ENCODE measurements at places on chromosomes 2 and 18.

DNA sequence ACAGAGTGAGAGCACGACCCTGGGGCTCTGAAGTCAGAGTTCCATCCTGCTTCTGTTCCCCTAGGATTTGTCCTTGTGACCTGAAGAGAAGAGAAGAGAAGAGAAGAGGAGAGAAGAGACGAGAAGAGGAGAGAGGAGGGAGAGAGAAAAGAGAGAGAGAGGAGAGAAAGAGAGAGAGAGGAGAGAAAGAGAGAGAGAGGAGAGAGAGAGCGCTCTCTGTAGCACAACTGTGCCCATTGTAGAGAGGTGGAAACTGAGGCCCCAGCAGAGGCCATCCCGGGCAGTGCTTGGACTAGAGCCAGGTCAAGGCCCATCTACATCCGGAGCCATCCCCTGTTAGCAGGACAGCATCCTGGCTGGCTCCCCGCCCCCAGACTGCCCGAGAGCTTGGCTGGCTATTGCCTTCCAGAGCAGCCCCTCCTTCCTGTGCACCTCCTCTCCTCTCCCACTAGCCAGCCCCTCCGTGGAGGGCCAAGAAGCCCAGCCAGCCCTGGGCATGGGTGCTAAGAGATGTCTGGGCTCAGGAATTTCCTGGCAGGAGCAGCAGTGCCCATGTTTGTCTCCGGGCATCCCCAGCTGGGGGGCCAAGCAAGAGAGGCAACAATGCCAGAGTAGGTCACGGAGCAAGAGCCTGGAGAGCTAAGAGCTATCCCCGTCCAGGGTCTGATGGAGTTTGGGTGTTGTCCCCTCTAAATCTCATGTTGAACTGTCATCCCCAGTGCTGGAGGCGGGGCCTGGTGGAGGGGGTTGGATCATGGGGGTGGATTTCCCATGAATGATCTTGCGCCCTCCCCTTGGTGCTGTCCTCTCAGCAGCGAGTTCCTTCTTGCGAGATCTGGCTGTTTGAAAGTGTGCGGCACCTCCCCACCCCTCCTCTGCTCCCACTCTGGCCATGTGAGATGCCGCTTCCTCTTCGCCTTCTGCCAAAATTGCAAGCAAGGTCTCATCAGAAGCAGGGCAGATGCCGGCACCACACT is 18.2 kb upstream of the GPR55 start:
- no peak for DNase-seq

GRCh38 chr2:23561088-23561487 is 176.1 kb downstream of the KLHL29 start:
- no peak for DNase-seq

GRCh38 chr2:151979694-151980093 is 119.2 kb downstream of the CACNB4 start:
- no peak for DNase-seq

DNA sequence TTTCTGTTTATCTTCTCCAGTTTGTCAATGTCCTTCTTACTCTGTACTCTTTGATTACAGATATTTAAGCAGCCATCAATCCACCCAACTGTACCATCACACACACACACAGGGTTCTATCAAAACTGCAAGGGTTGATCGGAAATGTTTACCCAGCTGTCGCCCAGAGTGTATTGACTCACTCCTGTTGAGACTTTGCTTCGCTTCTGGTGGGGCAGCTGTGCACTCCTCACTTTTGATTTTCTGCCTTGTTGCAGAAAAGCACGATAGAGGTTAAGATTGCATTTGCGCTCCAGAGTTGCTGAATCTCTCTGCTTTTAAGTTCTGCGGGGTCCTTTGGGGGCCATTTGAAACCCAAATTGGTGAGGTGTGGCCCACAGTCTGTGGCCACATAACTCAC is 216.2 kb downstream of the SETBP1 start:
- DNase-seq: peak; percentile 44

DNA sequence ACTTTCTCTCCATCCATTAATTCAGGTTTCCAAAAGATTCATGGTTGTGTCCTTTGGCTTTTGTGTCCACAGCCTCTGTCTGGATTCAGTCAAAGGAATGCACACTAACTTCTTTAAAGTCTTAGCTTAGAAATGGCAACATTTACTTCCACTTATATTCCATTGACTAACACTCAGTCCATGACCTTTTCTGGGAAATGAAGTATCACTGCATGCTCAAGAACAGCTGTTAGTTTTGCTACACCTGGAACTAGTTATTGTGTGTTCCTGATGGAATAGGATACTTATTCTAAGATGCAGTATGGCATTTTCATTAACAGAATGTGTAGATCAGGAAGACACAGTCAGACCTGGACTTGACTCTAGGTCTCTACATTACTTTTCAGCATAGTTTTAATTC is 88.8 kb downstream of the KYNU start:
- DNase-seq: no peak

DNA sequence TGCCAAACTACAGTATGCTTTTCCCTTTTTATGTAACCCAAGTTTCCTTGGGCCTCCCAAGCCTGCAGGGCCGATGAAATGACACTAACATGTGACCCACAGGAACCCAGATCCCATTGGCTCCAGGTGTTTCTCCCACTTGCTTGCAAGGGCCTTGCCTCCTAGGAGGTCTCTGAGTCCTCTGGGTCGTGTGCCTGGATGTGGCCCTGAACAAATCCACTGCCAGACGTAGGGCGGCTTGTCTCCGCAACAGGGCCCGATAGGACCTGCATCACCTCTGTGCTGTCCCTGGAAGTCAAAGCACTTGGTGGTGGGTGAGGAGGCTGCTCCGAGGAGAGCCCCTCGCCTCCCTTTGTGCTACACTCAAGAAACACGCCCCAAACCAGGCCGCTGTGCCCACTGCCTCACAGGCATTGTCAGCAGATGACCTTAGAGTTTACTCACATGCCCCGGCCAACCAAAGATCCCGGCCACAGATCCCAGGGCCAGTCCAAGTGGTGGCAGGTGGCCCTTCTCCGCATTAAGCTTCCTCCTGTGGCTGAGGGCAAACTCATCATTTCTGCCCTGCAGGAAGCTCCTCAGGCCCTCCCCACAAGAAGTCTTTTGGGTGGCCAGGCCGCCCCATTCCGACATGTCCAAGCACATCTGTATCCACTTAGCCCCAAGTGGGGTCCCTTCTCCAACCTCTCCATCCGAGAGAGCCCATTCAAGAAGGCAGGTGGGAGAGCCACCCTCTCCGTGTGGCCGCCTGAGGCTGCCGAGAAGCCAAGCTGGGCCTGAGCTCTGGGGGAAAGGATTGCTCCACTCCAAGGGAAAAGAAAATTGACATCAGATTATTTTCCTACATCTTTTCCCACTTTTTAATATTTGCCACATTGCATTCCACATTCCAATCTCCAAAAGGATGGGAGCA is 76.7 kb downstream of the GFPT1 start:
- DNase-seq: no peak

GRCh38 chr18:76208678-76209306 is 286.2 kb downstream of the ZNF516 start:
- no peak for DNase-seq

DNA sequence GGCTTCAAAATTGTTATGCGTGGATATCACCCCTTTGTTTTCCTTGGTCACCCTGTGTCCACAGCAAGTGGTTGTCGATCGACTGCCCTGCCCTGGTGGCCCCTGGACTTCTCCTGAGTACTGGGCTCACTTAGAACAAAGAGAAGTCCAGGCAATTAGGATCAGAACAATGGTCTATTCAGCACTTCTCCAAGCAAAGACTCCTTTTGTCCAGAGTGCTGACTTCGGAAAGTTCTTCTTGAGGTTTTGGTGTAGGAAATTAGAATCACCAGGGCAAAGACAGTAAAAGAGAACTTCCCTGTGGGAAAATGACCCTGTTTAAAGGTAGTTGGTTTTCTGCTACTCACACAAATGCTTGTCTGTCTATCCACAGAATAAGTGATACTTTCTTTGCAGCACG is 173.9 kb downstream of the FHOD3 start:
- no peak for DNase-seq

- DNase-seq: no peak
Observed at GRCh38 chr2:237693291-237693994, 66.1 kb downstream of the LRRFIP1 start.

DNA sequence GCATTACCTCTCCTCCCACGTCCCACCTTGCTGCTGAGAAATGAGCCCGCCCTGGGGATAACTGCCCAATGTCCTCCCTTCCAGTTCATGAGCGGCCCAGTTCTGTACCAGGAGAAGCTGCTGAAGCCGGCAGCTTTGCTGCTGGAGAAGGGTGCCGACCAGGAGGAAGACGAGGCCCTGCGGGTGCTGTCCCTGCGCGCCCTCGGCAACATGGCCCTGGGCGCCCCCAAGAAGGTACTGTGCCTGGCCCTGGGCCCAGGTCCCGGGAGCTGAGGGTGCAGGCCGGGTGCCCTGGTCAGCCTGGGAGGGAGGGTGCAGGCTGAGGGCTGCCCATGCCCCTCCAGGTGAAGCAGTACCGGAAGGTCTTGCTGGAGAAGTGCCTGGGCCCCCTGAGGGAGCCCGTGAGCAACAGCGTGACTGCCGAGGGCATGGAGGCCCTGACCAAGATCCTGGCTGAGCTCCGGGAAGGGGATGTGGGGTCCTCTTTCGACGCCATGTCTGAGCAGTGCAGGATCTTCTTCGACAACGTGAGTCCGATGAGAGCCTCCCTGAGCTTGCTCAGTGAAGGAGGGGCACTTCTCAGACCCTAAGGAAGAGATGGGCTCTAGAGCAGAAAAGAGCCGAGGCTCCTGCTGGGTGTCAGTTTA is 25.7 kb downstream of the HJURP start:
- DNase-seq: no peak

GRCh38 chr18:23684515-23685197 is 4.6 kb upstream of the LAMA3 start:
- DNase-seq: no peak

GRCh38 chr18:34818064-34818463 is 108.0 kb downstream of the DTNA start:
- no peak for DNase-seq

- DNase-seq: no peak
Observed at GRCh38 chr2:217071416-217071815, 211.6 kb upstream of the TNP1 start.

DNA sequence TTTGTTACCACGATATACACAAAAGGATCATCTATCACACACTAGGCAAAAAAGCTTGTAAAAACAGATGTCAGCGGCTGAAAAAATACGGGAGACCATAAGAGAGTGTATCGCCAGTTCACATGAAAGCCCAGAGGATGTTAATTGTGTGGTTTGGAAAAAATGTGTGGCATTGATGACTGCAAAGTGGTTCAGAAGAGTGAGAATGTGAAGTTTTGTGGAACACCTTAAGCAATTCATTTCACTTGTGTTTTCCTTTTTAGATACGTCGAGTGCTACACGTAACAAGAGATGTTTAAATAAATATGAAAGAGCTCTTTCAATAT is 61.7 kb upstream of the DAPL1 start:
- no peak for DNase-seq

- peak; percentile 25 for DNase-seq
Observed at GRCh38 chr2:199861132-199861774, 10.3 kb upstream of the FTCDNL1 start.

- DNase-seq: no peak
Observed at GRCh38 chr18:7062811-7063210, 54.8 kb downstream of the LAMA1 start.

GRCh38 chr2:2848621-2849333 is 517.7 kb upstream of the MYT1L start:
- peak; percentile 98 for DNase-seq

DNA sequence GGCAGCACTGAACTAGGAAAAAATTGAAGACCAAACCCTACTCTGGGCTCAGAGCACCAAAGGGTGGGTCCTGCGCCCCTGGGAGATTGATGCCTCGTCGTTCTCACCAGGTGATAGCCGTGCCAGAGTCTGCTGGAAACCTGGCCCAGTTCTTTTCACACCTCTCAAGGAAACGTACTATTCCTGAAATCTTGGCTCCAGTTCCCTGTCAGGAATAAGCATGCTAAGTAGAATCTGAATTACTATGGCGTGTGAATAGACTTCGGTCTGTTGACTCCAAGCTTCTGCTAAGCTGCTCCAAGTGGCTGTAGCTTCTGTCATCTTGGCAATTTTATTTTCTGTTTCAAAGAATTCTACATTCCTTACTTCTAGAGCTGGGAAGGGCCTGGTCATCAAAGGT is 75.4 kb downstream of the MARCHF4 start:
- DNase-seq: no peak

GRCh38 chr2:9232166-9232479 is 25.5 kb downstream of the ASAP2 start:
- no peak for DNase-seq

- DNase-seq: no peak
Observed at GRCh38 chr2:60472041-60472440, 81.4 kb downstream of the BCL11A start.

DNA sequence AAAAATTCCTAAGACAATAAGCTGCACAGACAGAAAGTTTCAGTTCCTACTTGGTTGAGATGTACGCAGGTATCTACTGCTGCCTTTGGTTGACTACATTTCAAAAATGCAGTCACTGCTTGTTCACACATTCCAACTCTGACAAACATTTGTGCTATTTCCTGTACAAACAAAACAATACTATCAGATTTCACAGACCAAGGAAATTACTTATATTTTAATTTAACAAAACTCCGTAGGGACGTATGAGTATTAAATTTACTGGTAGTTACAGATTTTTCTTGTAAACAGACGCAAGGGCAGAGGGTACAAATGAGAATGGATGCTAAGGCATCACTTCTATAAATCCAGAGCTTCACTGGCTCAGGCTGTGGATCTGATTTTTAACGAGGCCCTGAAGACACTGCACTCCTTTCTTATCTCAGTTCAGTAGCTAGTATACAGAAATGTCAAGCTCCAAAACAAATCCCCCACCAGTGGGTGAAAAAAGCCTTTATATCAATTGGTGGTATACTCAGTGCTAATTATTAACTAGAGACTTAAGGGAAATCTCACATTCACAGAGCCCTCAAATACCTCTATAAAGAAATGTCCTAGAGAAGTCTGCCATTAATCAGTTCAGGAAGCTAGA is 31.7 kb upstream of the TTC32 start:
- DNase-seq: no peak

- peak; percentile 80 for DNase-seq
Observed at GRCh38 chr18:57915865-57916582, 112.9 kb upstream of the ATP8B1 start.

GRCh38 chr2:233089851-233090250 is 29.7 kb downstream of the INPP5D start:
- DNase-seq: no peak

DNA sequence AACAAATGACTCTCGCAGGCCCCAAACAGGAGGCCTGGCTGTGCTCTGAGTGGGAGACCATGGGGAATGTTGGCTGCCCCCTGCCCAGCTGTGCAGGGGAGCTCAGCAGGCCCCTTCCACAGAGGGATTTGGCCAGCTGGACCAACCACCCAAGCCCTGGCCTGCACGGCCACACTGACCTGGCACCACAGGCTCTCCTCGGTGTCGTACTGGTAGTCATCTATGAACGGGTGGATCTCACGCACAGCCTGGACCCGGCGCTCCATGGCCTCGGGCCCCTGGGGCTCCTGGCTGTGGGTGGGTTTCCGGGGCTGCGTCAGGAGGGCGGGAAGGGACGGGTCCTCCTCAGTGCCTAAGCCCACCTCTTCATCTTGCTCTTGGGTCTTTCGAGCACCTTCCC is 74.5 kb downstream of the POLR1A start:
- no peak for DNase-seq

- no peak for DNase-seq
Observed at GRCh38 chr2:75174981-75175380, 24.3 kb downstream of the TACR1 start.

GRCh38 chr2:132278267-132278666 is 116.5 kb upstream of the ANKRD30BL start:
- DNase-seq: no peak

Data from NCI-H1694 (cell line).